NCI-H226 (cell line): ENCODE measurements at places on chromosomes 6 and 20.

DNA sequence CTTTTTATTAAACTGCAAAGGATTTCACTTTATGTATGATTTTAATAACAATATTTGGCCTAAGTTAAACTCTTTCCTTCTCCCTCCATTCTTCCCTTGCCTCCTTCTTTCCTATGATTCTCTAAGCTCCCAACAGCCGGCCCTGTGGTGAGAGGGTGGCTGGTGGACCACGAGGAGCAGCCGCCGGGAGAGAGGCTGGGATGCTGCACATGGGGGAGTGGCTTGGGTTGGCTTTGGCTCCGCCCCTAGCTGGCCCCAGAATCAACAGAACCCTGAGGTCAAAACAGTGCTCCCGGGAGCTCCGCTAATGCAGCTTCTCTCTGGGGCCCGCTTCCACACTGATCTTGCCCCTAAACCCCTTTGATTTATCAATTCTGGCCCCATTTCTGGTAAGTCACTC, 389.8 kb upstream of the AGPAT4 start:
- DNase-seq = no peak

- no peak for DNase-seq
These were observed 38.5 kb downstream of the PKIB start for GRCh38 chr6:122648726-122649125.

DNA sequence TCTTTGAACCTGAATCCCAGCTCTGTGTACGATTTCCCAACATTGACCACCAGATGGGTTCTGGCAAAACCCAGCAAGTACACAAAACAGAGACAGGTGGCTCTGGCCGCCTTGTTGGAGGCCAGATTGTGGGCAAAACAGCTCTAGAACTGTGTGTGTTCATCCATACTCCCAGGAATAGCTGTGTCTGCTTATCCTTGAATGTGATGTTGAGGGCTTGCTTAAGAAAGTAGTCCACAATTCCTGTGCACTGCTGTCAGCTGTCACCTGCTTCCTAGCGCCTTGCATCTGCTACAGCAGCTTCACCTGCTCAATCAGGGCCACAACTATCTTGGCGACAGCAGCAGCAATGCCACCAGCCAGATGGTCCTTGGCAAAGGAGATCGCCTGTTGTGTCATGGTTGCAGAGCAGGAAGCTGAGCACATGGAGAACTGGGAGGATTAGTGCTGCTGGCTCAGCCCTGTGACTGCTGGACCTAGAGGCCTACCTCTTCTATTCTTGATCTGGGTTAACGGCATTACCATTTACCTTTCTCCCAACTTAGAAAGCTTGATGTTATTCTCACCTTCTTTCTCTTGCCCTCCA, 3.7 kb upstream of the SMAP1 start:
- no peak for DNase-seq

DNA sequence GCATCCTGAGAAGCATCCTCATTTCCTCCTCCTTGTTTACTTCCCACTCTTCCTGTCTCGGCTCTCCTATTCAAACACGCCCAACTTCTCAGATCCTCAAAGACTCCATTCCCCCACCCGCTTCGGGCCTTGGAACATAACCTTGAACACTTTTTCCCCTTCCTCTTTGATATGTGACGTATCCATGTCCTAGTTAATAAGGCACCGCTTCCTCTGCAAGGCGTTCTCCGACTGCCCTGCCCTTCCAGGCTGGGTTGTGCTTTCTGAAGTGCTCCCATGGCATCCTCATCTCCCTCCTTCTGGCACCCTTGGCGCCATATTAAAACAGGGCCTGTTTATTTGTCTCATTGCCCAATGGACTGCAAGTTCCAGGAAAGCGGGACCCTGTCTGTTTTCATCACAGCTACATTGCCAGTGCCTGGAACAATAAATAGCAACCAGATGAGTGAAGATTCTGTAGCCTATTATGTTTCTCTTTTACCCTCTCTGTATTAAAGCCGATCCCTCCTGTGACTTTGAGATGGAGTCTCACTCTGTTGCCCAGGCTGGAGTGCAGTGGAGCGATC, 115.3 kb upstream of the TRAF3IP2 start:
- DNase-seq = no peak

DNA sequence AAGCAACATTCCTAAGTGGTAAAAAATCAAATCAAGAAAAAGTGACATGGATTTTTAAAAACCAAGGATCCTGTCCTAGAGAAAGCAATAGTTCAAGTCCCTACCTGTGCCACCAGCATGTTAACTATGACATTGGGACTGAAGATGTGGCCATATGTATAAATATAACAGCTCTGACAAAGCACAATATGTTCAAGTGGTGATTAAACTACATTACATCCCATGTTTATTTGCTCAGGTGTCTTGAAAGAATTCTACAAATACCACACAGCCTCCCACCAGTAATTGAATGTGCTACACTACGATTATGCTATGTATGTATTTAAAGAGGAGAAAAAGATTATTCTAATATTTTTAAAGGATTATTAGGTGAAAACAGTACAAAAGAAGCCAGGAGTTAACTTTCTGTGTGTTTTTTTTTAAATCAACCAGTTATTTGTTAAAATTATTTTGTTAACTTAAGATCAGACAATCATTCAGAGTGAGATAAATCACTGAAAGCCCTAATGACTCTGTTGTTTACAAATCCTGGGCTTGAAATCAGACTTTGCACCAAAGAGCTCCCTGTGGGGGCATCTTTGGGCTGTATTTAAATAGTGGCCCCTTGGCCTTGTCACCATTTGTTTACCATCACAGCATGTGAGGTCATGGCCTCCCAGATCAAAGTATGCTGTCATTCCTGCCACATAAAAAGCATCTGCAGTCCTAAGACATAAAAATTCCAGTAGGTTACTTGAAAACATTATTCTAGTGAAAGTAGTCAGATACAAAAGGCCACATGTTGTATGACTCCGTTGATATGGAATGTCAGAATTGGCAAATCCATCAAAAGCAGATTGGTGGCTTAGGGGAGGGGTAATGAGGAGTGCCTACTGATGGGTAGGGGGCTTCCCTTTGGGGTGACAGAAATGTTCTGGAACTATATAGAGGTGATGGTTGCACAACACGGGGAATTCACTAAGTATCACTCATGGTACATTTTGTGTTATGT, 17.1 kb downstream of the TTLL2 start:
- no peak for DNase-seq

DNA sequence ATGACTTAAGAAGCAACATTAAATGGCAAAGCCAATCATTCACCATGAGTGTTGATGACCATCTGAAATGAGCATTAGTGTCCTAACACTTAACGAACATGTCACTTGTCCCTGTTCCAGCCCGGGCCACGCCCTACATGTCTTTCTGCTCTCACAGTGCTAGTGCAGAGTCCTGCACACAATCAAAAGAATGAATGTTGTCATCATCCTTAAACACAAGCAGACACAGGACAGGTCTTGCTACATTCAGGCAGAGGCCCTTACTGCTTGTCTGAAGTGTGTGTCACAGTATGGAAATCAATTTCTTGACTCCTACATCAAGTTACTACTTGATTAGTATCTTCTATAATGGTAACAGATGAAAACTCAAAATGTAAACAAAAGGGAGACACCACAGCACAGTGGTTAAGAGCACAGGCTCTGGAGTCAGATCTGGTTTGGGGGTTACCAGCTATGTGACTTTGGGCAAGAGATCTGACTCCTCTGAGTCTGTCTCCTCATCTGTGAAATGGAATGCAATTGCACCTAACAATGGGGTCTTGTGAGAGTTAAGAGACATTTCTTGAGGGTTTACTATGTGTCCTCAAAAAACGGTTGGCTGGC, 17.4 kb downstream of the UBE2V1 start:
- no peak for DNase-seq

- no peak for DNase-seq
These were observed 18.4 kb upstream of the RBBP8NL start for GRCh38 chr20:62445553-62446340.

DNA sequence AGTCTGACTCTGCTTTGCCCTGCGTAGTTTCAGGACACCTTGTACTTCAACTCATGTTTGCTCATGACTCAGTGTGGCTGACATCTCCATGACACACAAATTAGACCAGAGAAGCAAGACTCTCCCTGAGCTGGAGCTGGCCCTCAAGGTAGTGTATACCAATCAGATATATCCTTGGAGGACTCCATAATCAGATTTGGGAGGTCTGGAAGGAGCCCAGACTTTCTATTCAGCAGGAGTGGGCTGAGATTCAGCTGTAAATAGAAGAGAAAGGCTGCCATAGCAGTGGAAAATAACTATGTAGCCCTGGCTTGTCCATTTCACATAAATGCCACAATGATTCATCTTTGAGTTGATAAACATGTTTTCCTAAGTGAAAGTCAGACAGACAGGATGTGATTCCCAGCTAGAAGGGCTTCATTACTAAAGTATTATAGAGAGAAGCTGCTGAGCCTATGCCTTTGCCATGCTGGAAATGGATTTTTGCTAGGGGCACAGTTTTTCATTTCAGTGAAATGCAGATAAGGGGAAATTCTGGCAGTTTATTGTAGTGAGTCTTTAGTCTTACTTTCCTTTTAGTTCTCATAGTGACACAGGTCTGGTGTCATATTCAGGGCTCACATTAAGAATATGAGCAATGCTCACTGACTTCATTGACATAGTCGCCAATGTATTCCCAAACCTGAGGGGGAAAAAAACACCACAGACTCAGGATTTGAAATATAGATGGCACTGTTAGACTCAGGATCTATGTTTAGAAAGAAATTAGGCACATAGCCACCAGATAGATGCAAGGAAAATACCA, 95.3 kb downstream of the CLVS2 start:
- peak; percentile 49 for DNase-seq

DNA sequence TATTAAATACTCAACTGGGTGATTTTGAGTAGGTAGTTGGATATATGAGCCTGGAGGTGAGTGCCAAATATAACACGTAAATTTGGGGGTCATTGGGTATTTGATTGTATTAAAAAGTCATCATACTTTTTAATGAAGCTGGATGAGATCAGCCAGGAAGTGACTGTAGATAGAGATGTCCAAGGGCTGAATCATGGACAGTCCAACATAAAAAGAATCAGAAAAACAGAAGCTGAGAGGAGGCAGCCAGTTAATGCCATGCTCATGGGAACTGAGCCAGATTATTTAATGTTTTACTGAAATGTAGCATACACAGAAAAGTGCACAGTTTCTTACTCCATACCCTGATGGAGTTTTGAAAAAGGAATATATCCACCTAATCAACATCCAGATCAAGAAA, 435.5 kb upstream of the PLCB4 start:
- DNase-seq = peak; percentile 11

GRCh38 chr6:148556410-148556809, 190.4 kb upstream of the UST start:
- no peak for DNase-seq

GRCh38 chr6:83436674-83437073, 5.8 kb upstream of the ME1 start:
- no peak for DNase-seq

DNA sequence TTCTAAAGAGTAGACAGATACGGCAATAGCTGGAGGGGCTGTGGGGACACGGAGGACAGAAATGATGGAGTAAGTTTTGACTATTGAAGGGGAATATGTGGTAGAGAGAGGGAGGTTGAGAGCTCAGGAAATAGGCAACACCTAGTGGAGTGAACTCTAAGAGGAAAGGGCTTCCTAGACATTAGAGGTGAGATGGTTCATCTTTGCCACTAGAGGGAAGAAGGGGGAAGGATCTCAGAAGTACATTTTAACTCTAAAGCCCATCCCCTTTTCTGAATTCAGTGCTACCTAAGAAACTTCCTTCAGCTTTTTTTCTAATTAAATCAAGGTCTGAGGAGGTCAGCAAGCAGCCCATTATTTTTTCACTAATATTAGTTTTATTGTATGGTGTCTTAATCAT, 689.4 kb upstream of the MAP3K7 start:
- peak; percentile 12 for DNase-seq

- DNase-seq = no peak
These were observed 32.1 kb downstream of the TP53INP2 start for GRCh38 chr20:34736106-34736735.

- DNase-seq = peak; percentile 48
These were observed 61.6 kb downstream of the SNAP25 start for GRCh38 chr20:10280018-10280908.

DNA sequence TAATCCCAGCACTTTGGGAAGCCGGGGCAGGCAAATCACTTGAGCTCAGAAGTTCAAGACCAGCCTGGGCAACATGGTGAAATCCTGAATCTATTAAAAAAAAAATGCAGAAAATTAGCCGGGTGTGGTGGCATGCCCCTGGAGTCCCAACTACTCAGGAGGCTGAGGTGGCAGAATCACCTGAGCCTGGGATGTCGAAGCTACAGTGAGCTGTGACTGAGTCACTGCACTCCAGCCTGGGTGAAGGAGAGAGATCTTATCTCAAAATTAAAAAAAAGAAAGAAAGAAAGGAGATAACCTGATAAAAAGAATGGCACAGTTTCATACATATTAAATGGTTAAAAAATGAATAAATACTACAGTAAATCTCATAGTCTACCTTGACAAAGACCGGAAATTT, 123.6 kb upstream of the TNFAIP3 start:
- DNase-seq = no peak
